ENCODE measurements at places on chromosomes 1 and 21. TPM values are rescaled to one million over a fixed set of nuclear protein-coding genes. Genes with fewer than 3 reads are reported as not detected.

DNA sequence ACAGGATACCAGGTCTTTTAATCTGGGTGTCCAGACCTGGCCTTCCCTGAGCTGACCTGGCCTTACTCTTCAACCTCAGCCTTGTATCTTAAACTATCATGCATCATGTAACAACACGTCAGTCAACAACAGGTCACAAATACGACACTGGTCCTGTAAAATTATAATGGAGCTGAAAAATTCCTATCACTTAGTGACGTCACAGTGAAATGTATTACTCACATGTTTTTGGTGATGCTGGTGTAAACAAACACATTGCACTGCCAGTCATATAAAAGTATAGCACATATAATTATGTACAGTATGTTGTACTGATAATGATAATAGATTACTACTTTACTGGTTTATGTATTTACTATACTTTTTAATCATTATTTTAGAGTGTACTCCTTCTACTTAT is 31.5 kb downstream of the ESRRG start:
- peaks cover 6% of the 10 kb centered on the region for H3K4me1 ChIP-seq
- H3K27me3 ChIP-seq = no peaks in the 10 kb centered on the region
- H3K36me3 ChIP-seq = no peaks in the 10 kb centered on the region
- no peak overlapping the region for H3K27ac ChIP-seq

GRCh38 chr1:58062635-58063034 is 483.9 kb downstream of the OMA1 start:
- no peak overlapping the region for H3K27ac ChIP-seq
- no peak for DNase-seq
- no peaks in the 10 kb centered on the region for H3K36me3 ChIP-seq
- H3K4me3 ChIP-seq = no peak overlapping the region
- H3K4me1 ChIP-seq = no peaks in the 10 kb centered on the region

GRCh38 chr1:106677181-106677580 is 379.3 kb upstream of the PRMT6 start:
- H3K36me3 ChIP-seq = no peaks in the 10 kb centered on the region
- no peak overlapping the region for H3K27ac ChIP-seq
- H3K4me1 ChIP-seq = no peaks in the 10 kb centered on the region
- H3K27me3 ChIP-seq = no peaks in the 10 kb centered on the region
- no peak for DNase-seq
- no peak overlapping the region for H3K4me3 ChIP-seq

GRCh38 chr1:167297222-167298214 is 76.8 kb downstream of the POU2F1 start:
- no peaks in the 10 kb centered on the region for H3K36me3 ChIP-seq
- H3K27ac ChIP-seq = peak overlapping the region; percentile 76
- DNase-seq = peak; percentile 59
- peaks cover 11% of the 10 kb centered on the region for H3K4me1 ChIP-seq
- H3K4me3 ChIP-seq = no peak overlapping the region
- no peaks in the 10 kb centered on the region for H3K27me3 ChIP-seq

DNA sequence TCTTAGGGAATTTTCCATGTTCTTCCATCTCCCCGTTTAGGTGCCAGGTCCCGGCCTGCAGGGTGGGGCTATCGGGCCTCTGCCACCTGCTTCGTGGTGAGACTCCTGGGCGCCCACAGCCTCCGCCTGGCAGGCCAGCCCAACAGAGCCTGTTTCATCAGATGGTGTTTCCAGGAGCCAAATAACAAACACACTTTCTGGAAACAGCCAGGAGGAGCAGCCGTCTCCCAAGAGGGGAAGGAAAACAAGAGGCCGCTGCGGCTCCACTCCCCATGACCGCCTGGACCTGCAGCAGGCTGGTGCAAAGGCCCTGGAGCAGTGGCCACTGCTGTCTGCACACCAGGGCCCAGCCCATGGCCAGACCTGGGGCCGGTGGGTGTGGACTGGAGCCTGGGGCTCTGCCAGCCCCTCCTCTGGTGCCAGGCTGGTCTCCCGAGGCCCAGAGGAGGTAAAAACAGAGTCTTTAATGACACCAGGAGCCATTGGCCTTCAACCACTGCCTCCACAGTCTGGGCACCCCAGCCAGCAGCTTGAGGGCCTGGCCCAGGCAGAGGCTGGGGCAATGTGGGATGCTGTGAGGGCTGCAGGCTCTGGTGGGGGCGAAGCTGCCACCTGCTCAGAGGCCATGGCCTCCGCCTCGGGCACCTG is 55.0 kb downstream of the SLX9 start:
- no peak for DNase-seq
- no peak overlapping the region for H3K4me3 ChIP-seq
- H3K36me3 ChIP-seq = no peaks in the 10 kb centered on the region
- no peaks in the 10 kb centered on the region for H3K27me3 ChIP-seq

DNA sequence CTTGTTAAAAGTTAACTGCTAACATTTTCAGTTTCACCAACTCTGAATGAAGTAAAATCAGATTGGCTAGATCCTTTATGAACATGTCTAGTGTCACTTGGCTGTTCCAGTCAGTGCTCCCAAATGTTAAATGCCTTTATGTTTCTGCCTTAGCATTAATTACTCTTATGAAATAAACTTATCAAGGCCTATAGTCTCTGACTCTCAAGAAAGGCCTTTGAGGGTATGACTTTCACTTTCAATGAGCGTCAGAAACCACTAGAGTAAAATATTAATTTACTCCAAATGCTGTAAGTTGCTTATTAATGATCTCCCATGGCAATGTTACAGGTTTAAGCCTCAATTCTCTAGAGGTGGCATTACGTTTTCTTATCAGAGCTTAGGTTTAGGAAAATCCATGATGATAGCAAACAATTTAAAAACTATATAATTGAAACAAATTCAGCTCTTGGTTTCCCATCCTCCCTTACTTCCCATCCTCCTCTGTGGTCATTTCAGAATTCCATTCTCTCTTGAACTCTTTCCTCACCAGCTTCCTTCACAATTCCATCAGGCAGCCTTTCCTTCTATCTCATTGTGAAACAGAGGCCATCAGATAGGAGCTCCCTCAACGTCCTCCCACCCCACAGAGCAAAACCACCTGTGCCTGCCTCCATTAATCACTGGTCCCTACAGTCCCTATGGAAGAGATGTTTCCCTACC is 108.6 kb upstream of the COP1 start:
- H3K4me3 ChIP-seq = no peak overlapping the region
- H3K36me3 ChIP-seq = no peaks in the 10 kb centered on the region
- no peak for DNase-seq
- no peak overlapping the region for H3K27ac ChIP-seq
- no peaks in the 10 kb centered on the region for H3K27me3 ChIP-seq

- H3K27me3 ChIP-seq = peaks cover 3% of the 10 kb centered on the region
- no peak overlapping the region for H3K4me3 ChIP-seq
- no peak for DNase-seq
- H3K36me3 ChIP-seq = no peaks in the 10 kb centered on the region
- no peak overlapping the region for H3K27ac ChIP-seq
- no peaks in the 10 kb centered on the region for H3K4me1 ChIP-seq
Observed at GRCh38 chr21:35699361-35699760, 361.0 kb downstream of the SETD4 start.

Gene RNASEL
- total RNA-seq = 19.9 TPM

Gene LGR6
- total RNA-seq = 1.6 TPM

Gene PRELP
- 15.4 TPM for total RNA-seq

All from transverse colon (tissue), 4 donors.